Frontal cortex (tissue), 4 donors: ENCODE measurements at places on chromosomes 2 and 18. TPM values are rescaled to one million over a fixed set of nuclear protein-coding genes. Genes with fewer than 3 reads are reported as not detected.

Gene CAPN14
- total RNA-seq, result 0.82 TPM

Gene SLC30A3
- total RNA-seq, result 0.82 TPM

Gene TUBA3E
- not detected for total RNA-seq

Gene CPLX4
- not detected for total RNA-seq
